ENCODE measurements at places on chromosomes 5 and 9.
A peak's percentile ranks its signal among the peaks of the same experiment; 100 is the strongest.

GRCh38 chr5:179287631-179288030 lies 57.6 kb downstream of the ADAMTS2 start:
- no peak for DNase-seq

DNA sequence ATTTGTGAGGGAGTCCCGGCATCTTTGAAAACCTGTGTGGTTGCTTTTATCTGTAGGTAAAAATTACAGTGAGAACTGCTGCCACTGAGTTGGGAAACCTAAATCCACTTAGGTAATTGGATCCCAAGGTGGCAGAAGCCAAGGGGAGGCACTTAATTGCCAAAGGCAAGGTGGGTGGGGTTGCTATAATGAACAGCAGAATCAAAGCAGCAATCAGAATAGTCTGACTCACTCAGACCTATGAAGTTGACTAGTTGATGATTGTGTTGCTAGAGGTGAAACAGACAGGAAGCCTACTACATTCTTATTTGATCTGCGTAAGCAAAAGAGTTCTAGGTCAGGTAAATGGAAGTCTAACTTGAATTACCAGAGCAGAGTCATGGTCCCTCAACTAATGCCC lies 17.3 kb upstream of the BICD2 start:
- no peak for DNase-seq

DNA sequence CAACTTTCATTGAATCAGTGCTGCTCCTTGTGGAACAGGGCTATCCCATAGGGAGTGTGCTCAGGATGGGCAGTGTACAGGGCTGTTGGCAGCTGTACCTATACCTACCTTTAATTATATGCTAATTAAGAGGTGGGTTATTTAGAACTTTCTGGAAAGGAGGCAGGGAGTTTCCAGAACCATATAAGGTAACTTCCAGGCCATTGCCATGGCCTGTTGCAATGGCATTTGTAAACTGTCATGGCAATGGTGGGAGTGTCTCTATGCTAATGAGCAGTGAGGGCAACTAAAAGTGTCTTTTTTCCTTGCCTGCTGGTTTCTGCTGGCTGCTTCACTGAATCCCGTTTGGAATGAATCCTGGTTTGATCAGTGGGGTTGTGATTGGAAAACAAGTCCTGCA lies 2.3 kb upstream of the ARHGAP26 start:
- DNase-seq: no peak

- DNase-seq: peak; percentile 75
Observed at GRCh38 chr5:96703384-96703920, 41.3 kb downstream of the CAST start.

GRCh38 chr9:126428534-126429175 lies 102.0 kb downstream of the MVB12B start:
- DNase-seq: no peak

DNA sequence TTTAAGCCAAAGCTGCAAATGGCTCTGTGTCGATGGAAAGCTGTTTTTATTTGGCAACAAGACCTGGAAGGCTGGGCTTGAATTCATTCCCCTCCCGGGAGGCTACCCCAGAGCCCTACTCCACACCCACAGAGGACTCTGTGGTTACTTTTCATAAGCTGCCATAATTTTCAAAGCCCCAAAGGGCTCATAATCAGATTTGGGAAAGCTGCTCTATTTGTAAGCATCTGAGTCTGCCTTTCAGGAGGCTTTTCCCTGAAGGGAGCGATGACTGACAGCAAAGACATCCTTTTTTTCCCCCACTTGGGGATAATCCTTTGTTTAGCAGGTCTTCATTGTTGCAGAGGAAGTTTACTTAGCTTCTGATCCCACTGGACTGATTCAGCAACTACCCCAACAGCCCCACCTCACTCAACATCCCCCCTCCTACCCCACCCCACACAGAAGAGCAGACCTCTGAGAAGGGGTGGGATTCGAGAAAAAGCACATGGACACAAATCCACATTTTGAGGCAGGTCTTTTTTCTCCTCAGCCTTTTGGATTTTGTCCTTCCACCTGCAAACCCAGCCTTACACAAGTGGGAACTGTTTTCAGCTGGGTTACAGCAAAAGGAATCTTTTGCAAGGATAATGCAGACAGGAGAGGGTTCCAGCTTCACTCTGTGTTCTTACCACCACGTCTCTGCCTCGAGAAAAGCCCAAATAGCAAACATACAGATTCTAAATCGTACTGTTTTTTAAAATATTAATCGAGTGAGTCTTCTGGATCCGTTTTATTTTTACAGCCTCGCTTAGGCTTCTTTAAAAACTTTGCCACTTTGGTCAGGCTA lies 244.4 kb upstream of the TUT7 start:
- no peak for DNase-seq

GRCh38 chr9:93204470-93205043 lies 20.6 kb downstream of the WNK2 start:
- DNase-seq: no peak

All from stimulated activated CD8-positive, alpha-beta memory T cell treated with anti-CD3 and anti-CD28 coated beads, Interleukin-7, amount 100 ng/mL, for 48 hours (primary cell).